ENCODE measurements at places on chromosomes 7 and 10. TPM values are rescaled to one million over a fixed set of nuclear protein-coding genes. Genes with fewer than 3 reads are reported as not detected.
A peak's percentile ranks its signal among the peaks of the same experiment; 100 is the strongest.

GRCh38 chr7:101531726-101532357 is 97.3 kb downstream of the MYL10 start:
- DNase-seq: no peak

DNA sequence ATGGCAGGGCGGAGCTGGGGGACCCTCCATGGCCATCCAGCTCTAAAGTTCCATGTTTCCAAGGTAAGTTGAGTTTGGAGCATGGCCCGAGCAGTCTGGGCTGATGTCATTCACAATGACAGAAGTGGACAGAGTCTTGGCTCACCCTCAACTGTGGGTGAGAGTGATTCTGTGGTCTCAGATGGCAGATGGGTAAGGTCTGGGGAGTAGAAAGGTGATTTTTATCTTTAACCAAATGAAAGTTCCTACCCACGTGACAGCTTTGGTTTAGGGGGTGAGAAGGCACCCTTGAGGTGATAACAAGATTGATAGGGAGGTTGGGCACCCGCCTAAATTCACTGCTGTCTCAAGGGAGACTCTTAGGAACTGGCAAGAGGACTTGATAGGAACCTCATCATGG is 57.6 kb upstream of the PDZD8 start:
- DNase-seq: no peak

- no peak for DNase-seq
Observed at GRCh38 chr10:113053091-113053490, 103.0 kb downstream of the TCF7L2 start.

- no peak for DNase-seq
Observed at GRCh38 chr10:30542001-30542894, 87.3 kb downstream of the LYZL2 start.

- DNase-seq: no peak
Observed at GRCh38 chr10:2933519-2933918, 133.8 kb upstream of the PFKP start.

DNA sequence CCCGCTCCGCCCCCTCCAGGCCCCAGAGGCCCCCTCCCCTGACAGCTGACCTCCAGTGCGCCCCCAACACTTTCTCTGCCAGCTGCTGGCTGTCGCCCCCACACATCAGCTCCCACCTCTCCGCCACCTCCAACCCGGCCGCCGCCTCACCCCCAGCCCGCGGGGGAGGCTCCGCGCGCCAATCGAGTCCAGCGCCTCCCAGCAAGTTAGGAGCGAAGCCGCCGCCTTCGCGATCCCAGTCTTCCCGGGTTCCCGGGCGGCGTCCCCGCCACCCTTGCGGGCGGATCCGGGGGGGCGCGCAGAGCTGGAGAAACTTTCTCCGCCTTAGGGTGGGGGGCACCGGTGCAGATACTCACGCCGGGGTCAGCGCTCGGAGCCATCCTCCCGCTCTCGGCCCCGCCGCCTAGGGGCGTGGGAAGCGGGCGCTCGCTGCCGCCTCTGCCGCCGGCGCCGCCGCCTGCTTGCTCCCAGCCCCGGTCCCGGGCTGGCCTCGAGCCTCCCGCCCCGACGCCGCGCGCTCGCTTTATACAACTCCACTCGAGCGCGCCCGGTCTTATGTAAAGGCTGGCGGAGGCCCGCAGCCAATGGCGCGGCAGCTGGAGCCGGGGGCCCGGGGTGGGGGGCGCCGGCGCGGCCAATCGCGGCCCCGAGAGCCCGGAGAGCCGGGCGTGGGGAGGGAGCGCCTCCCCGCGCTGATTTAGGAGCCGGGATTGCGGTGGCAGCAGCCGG is at the start of gene CRTAC1:
CRTAC1 (minus strand) TSS at position 529 of the 729 bp plus-strand sequence; CDS start at position 380, 149 bp downstream.
- DNase-seq: peak; percentile 55

- DNase-seq: no peak
Observed at GRCh38 chr10:123769647-123770046, 103.5 kb downstream of the GPR26 start.

GRCh38 chr10:48782386-48782785 is 97.7 kb downstream of the WDFY4 start:
- DNase-seq: no peak

GRCh38 chr7:32905175-32905662 is 13.7 kb upstream of the KBTBD2 start:
- no peak for DNase-seq

- no peak for DNase-seq
Observed at GRCh38 chr7:55073051-55073511, 54.3 kb downstream of the EGFR start.

- DNase-seq: no peak
Observed at GRCh38 chr10:132149271-132149670, 37.5 kb upstream of the DPYSL4 start.

GHITM gene
- polyA plus RNA-seq: 196 TPM

NXPH1 gene
- polyA plus RNA-seq: not detected

PSPH gene
- polyA plus RNA-seq: 34.5 TPM

SSMEM1 gene
- not detected for polyA plus RNA-seq

Data from right renal cortex interstitium (tissue), 3 donors.